Ecto neural progenitor cell (in vitro differentiated cells): ENCODE measurements at places on chromosomes 2 and 18.

DNA sequence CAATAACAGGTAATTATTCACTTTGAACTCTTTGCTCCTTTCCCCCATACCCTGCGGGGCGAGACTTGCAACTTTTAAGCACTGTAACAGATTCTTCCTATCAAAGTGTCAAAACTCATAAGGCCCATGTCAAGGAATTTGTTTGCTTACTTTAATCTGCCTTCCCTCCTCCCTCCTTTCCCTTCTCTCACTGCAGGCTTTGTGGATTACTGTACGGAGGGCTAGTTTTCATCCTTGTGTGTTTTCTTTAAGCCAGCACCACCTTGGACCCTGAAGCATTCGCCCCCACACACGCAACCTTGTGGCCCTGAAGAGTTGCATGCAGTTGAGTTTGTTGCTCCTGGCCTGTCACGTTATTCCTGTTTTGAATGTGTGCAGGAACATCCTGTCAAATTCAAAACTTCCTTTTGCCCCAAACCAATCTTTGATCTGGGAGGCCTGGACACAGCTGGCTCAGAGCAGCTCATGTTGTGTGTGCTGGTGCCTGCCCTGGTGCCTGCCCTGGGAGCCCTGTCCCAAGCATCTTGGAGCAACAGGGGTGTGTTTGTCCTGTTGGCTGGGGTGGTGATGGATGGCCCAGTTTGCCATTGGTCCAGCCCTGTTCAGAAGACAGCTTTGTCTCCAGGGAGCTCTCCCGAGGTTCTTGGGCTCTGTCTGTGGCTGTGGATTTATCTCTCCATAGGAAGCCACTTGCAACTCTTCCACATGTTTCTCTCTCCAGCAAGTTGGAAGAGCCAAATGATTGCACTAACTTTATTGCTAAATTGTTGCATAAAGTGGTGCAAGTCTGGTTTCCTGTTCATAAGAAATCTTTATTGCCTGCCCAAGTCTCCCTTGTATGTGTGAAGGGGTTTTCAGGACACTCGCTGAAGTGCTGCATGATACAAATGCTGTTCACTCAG, 199.6 kb downstream of the VAPA start:
- DNase-seq = no peak

- no peak for DNase-seq
These were observed 428.2 kb upstream of the ETAA1 start for GRCh38 chr2:66968946-66969345.

- DNase-seq = no peak
These were observed 286.2 kb upstream of the TRIB2 start for GRCh38 chr2:12430407-12431133.

DNA sequence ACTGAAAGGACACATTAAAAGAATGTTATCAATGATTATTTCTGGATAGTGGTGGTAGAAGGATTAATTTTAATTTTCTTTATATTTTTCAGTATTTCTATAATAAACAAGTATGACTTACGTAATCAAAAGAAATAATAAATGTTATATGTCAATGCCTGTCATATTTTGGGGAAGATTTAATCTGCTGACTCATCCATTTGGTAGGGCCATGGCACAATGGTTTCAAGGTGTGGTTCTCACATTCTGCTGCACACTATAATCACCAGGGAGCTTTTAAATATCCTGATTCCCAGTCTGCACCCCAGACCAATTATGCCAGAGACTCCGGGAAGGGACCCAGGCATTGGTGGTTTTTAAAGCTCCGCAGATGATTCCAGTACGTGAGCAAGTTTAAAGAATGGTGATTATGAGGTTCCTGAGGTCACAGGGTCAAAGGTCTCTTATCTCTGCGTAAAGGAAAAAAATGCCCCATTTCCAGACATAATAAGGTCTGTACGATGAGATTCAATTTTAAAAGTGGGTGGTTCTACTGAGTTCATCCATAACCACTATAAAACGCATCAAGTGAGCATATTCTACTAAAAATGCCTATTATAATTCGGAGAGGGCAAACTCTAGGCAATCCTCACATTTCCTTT, 27.2 kb downstream of the WIPF1 start:
- DNase-seq = no peak

DNA sequence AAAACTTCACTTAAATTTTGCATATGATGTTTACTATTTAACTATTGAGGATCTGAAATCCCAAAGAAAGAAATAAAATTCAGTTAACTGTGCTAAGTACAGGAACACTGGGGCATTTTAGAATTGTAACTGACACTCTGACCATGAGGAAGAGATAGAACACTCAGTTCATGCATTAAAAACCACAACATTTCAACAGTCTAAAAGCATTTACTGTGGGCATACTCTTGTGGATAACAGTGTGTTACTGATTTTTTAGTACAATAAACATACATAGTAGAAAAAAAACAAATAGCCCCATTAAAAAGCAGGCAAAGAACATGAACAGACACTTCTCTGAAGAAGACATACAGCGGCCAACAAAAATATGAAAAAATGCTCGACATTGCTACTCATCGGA, 1122.7 kb upstream of the PIK3C3 start:
- no peak for DNase-seq

DNA sequence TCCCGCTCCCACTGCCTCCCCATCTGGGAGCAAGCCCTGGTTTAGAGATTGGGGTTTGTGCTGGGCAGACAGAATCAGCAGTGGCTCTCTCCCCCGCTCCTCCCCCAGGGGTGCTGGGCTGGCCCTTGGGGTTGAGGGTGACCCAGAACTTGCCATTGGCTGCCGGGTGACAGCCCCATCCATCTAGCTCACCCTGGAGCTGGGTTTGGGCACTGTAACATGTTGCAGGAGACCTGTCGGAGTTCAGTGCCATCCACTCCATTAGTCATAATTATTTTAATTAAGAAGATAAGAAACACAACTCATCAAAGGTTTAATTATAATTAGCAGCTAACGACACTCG, 111.4 kb upstream of the OTOS start:
- DNase-seq = no peak

GRCh38 chr2:8125741-8126711, 555.8 kb upstream of the ID2 start:
- DNase-seq = no peak

GRCh38 chr2:223459328-223459939, 142.7 kb downstream of the SCG2 start:
- DNase-seq = no peak

GRCh38 chr2:140596447-140596846, 1534.4 kb downstream of the LRP1B start:
- no peak for DNase-seq

- DNase-seq = no peak
These were observed 87.6 kb downstream of the MAIP1 start for GRCh38 chr2:200042944-200043343.

DNA sequence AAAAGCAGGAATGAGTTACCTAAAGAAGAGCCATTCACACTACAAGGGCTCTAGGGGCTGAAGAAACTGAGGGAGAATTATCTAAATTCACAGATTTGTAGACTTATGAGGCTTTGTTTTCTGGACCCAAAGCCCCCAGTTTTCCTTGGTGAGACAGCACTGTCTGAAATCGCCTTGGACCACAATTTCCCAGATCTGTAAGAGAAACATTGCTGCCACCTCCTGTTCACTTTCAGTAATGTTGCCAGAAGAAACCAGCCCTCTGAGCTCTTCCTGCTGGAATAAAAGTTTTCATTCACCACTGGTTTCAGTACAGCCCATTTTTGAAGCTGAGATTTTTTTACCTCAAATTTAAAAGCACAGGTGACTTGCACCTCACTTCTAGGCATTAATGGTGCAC, 169.2 kb downstream of the CDH20 start:
- DNase-seq = peak; percentile 54

DNA sequence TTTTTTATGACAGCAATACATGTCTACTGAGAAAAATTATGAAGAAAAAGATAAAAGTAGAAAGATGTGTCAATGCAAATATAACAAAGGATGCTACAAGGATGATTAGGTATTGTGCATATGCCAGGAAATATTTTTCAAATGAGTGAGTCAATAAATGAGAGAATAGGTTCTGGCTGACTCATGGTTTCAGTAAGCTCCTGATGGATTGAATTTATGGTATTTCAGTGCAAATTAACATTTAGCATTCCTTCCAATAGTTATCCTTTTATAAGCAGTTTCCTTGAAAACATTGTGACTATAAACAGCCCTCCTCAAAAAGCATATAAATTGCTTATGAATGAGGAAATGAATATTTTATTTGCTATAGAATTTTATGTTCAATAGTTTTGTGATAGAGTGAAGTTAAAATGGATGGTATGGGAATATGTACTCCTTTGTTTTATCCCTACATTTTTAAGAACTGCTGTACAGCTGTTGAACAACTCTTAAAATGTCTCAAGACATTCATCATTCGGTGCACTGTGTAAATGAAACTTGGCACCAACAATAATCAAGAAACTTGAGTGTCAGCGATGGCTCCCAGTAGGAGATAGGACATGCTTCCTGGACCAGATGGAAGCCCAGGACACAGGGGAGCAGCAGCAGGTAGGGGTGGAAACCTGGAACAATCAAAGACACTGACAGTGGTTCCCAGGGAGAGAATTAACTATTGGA, 144.7 kb downstream of the PMAIP1 start:
- DNase-seq = no peak

GRCh38 chr2:25417715-25418369, 76.1 kb upstream of the DNMT3A start:
- DNase-seq = no peak

- DNase-seq = no peak
These were observed 357.6 kb upstream of the SETBP1 start for GRCh38 chr18:44323125-44323524.

DNA sequence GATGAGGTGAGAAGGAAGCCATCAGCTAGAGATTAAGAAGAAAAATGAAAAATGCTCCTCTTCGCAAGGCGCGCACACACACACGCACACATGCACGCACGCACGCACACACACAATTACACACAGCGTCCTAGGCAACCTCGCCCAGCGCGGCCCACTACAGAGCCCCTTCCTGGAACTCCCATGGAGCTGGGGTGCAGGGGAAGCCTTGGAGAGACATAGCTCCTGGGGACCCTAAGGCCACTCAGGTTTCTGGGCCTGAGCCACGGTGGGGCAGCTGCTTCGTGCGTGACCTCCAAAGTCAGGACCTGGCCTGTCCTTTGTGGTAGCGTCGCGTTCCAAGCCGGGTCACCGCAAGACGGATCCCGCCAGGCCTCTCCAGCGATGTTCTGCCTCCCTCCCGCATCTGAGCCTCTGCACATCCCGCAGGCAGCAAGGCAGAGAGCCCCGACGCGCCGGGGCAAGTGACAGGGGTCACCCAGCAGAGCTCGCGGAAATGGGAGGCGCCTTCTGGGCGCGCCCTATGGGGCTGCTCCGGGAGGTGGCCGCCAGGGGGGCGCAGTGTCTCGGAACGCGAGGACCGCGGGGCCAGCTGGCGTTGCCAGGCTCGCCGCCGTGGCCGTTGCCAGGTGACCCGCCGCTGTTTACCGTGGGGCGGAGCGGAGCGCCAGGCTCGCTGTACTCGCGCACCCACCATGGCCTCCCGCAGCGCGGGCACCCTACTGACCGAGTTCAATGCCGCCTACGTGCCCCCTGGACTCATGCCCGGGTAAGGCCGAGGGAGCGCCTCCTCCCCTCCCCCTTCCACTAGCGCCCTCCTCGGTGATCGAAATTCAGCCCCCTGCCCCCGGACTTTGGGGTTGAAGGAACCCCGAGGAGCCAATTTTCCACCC, 79.0 kb downstream of the CIB4 start:
- peak; percentile 45 for DNase-seq

DNA sequence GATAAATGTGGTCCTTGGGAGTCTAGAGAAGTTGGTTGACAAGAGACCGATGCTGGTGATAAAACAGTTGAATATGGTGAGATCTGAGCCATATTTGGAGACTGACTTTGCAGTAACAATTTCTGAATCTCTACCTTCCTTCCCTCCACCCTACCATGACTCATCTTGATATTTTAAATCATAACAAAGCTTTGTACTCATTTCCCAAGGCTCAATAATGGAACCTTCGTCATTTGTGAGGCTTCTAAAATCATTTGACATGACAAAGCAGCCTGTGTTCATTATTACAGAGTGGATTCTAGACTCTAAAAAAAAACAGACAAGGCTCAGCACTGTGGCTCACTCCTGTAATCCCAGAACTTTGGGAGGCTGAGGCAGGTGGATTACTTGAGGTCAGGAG, 38.5 kb upstream of the PDCL3 start:
- no peak for DNase-seq

DNA sequence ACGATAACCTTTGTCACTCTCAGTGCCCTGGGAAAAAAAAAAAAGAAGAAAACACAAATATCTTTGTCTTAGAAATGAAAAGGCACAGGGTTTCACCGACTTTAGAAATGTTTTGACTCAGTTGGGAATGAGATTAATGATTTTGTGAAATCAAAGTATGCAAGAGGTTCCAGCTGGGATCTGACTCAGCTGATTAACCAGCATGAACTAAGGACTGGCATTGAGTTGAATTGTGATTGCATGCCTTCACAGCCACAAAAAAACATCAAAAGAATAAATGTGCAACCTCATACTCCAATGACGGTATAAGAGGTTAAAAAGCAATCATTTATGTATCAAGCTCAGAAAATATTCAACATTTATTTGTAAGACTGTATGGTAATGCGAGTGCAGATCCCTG, 566.6 kb upstream of the DSEL start:
- no peak for DNase-seq

DNA sequence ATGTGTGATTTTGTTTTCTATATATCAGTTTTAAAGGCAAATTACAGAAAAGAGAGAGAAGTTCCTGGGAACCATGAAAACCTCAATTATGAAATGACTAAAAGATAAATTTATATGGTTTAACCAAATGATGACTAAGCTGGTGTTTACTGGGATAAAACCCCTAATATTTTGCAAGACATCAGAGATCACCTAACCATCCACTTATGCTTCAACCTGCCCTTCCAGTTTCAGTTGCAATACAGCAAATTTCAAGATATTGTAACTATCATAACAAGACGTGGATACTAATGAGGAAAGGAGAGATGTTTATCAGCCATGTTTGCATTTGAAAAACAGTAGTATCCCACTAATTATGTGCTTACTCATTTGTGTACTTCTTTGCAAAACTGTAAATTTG, 108.2 kb downstream of the GAREM1 start:
- no peak for DNase-seq

GRCh38 chr2:231455222-231455621, 9.1 kb downstream of the NCL start:
- no peak for DNase-seq

DNA sequence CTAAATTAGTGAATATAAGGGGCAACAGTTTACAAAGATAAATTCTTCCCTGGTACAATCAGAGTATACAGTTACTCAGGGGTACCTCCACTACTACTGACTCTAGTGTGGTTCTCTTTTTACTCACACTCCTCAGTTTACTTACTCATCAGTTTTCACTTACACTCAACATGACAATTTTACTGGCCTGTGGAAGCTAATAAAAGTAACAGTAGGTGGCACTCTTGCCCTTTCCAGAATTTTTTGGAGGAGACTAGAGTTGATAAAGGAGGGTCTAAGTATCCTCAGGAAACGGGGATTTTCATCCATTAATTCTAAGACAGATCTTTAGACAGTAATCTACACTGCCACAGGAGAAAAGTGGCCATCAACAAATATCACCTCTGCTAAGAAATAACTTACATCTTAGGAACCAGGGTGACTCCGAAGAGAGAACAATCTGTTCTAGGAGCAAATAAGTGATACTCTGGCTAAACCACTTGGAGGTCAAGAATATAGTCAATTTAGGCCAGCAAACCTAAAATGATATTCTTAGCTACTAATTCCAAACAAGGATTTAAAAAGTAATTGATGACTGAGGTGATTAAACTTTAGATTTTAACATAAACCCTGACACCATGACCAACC, 61.3 kb downstream of the ATL2 start:
- DNase-seq = no peak
